Articular chondrocyte of knee joint (primary cell): ENCODE measurements at places on chromosomes 2 and 18. TPM values are rescaled to one million over a fixed set of nuclear protein-coding genes. Genes with fewer than 3 reads are reported as not detected.

Gene FIGN
- 1.5 and 2.2 TPM in 2 replicates for total RNA-seq

Gene SNORC
- 0.65 and 1.2 TPM in 2 replicates for total RNA-seq

Gene NAT8
- not detected in 2 replicates for total RNA-seq

Gene DNAH7
- total RNA-seq, result 2.7 and 5.2 TPM in 2 replicates

Gene MAP3K19
- not detected in 2 replicates for total RNA-seq

Gene EFEMP1
- total RNA-seq, result 4,378 and 4,638 TPM in 2 replicates

Gene POTEI
- total RNA-seq, result not detected in 2 replicates

Gene ZNF385B
- total RNA-seq, result 13.5 and 19.7 TPM in 2 replicates

Gene CHRNG
- not detected in 2 replicates for total RNA-seq

Gene SLC30A3
- total RNA-seq, result under 0.01 TPM in 1 of 2 replicates, not detected in the other

Gene DSC2
- total RNA-seq, result 0.97 and 1.3 TPM in 2 replicates

Gene HTR2B
- total RNA-seq, result 1.2 and 1.3 TPM in 2 replicates

Gene KLHL30
- total RNA-seq, result 0.22 and 0.39 TPM in 2 replicates

Gene FABP1
- not detected in 2 replicates for total RNA-seq

Gene HOXD9
- 2.9 and 4.3 TPM in 2 replicates for total RNA-seq

Gene MARCO
- total RNA-seq, result not detected in 2 replicates

Gene TFPI
- 37.5 and 126 TPM in 2 replicates for total RNA-seq

Gene HOXD13
- total RNA-seq, result 0.11 and 0.13 TPM in 2 replicates

Gene KCNE4
- total RNA-seq, result 43.4 and 63.8 TPM in 2 replicates

Gene SERPINB7
- total RNA-seq, result 0.11 TPM in 1 of 2 replicates, not detected in the other
